ENCODE measurements at places on chromosomes 11 and 22. TPM values are rescaled to one million over a fixed set of nuclear protein-coding genes. Genes with fewer than 3 reads are reported as not detected.

The MEI1 gene
- 175 TPM for polyA plus RNA-seq

The GCAT gene
- polyA plus RNA-seq, result 0.45 TPM

The KCNJ5 gene
- not detected for polyA plus RNA-seq

The UBE2L3 gene
- 104 TPM for polyA plus RNA-seq

The LRRC55 gene
- polyA plus RNA-seq, result not detected
